ENCODE measurements at places on chromosomes 4 and X.

DNA sequence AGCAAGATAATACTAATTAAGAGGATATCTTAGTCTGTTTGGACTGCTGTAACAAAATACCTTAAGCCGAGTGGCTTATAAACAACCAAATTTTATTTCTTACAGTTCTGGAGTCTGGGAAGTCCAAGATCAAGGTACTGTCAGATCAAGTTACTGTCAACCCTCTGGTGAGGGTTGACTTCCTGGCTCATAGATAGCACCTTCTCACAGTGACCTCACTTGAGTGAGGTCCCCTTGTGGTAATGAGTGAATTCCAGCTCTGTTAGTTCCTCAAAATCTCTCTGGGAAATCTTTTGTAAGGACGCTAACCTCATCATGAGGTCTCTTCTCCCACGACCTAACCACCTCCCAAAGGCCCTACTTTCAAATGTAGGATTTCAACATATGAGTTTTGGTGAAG, 36.9 kb upstream of the ADGRA3 start:
- no peak for DNase-seq

- no peak for DNase-seq
Measured at GRCh38 chr4:112865443-112865842, 184.0 kb upstream of the ANK2 start.

GRCh38 chr4:143397335-143397734, 60.7 kb downstream of the GAB1 start:
- DNase-seq = no peak

GRCh38 chr4:105145903-105146275, 787 bp upstream of the TET2 start:
- DNase-seq = peak; percentile 59

- DNase-seq = no peak
Measured at GRCh38 chrX:74520291-74520690, 94.1 kb downstream of the RLIM start.

- no peak for DNase-seq
Measured at GRCh38 chrX:110143454-110144210, 140.7 kb downstream of the TMEM164 start.

- DNase-seq = peak; percentile 82
Measured at GRCh38 chrX:40176351-40177116, 78.8 kb upstream of the BCOR start.

DNA sequence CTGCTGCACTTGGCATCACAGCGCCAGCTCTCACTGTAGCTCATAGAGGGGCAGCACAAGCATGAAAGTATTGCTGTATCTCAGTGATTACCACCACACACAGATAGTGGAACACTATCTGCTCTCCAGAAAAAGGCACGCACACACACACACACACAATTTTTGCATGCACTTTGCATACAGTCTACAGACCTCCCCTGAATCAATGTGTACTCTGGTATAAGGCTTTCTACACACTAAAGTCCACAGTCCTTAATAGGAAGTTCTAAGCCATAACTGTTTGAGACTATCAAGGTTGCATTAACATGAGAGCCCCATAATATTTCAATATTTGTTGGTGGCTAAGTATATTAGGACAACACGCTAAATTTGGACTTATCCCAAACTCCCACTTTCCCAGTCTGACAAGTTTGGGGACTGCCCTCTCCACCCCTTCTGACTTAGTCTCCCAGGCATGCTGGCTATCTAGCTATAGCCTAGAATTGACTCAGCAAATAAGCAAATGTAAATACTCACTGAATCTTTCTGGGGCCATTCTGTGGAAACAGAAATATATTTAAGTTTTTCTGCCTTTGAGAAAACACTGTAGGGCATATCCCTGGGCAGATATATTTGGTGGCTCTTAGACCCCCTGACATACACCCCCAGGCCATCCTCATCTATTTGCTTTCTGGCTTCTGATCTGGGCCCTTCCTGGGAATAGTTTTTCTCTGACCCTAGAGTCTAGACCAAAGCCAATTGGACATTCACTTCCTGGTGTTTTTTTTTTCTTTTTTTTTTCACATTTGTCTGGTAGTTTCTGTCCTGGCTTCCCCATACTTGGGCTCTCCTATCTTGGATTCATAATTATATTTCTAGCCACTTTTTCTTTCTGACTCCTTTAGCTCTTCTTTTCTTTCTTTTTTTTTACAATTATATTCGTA, 36.4 kb upstream of the CT47C1 start:
- DNase-seq = no peak

GRCh38 chr4:76179398-76180318, 31.5 kb upstream of the NUP54 start:
- peak; percentile 87 for DNase-seq

DNA sequence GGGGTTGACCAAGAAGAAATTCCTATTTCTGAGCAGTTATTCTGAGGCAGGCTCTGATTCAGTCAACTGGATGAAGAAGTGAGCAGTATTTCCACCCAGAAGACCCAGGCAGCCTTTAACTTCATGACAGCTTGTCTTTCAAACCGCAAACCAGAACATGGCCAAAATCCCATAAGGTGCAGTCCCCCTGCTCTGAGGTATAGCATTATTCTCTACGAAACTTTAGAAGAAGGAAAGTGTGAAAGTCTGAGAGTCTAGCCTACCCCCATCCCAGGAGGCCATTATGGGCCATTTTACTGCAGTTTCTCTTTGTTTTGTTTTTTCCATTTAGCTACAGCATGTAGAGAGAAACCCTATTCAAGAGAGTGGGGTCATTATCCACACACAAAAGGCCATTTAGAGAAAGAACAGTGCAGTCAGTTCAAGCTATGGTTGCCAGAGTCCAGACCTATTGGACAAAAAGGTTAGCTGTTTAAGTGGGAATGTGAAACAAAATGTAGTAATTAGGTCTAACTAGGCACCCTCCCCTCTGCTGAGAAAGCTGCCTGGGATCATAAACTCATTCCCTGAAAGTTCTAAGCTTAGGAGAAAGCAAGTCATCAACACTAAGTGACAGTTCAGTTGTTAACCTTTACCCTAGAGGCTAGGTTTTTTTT, 52.1 kb upstream of the RASGEF1B start:
- no peak for DNase-seq

DNA sequence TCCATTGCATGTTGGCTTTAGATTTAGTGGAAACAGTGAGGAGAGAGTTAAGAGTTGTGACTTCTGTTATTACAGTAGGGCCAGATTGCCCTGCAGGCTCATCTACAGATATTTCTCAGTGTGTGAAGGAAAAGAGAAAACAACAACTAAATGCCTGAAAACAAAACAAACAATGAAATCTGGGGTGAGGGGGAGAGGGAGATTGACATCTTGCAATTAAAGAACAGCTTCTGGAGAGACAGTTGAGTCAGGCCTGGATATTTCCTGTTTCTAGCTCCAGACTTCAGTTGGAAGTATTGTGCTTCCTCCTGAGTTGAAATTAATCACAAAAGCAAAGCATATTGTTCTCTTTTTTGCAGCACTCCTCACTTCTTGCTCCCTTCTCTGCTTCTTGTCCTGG, 108.3 kb upstream of the SCML1 start:
- no peak for DNase-seq

GRCh38 chr4:109691411-109691920, 11.8 kb downstream of the CASP6 start:
- DNase-seq = no peak

DNA sequence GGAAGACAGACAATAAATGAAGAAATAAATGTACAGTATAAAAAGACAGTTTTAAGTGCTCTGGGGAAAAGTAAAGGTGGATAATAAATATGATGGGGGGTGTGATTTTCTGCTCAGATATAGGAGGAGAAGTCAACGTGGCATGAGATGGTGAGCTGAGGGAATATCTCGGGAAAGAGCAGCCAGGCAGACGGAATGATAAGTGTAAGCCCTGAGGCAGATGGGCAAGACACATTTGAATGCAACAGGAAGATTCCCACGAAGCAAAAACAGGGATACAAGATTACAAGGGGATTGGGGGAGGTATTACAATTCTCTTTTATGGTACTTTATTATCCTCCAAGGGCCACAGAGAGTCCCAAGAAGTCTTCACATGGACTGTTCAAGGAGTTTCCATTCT, 11.1 kb downstream of the ANXA3 start:
- DNase-seq = no peak

GRCh38 chr4:168264903-168265302, 53.6 kb downstream of the DDX60 start:
- DNase-seq = no peak

DNA sequence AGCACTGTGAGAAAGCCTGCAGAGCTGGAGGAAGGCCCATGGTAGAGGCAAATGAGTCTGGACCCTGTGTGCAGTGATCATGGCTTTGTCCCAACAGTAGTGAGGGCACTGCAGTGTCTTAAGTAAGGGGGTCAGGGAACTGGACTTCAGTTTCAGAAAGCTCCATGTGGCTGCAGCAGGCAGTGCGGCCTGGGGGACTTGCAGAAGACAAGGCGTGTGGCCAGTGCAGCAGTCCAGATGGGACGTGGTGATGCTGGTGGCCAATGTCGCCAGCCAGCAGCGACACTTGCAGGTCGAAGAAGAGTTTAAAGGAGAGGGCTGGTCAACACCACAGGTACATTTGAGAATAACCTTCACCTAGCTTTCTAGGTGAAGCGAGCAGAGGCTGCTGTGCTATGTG, 113.4 kb downstream of the ZNF827 start:
- DNase-seq = no peak

DNA sequence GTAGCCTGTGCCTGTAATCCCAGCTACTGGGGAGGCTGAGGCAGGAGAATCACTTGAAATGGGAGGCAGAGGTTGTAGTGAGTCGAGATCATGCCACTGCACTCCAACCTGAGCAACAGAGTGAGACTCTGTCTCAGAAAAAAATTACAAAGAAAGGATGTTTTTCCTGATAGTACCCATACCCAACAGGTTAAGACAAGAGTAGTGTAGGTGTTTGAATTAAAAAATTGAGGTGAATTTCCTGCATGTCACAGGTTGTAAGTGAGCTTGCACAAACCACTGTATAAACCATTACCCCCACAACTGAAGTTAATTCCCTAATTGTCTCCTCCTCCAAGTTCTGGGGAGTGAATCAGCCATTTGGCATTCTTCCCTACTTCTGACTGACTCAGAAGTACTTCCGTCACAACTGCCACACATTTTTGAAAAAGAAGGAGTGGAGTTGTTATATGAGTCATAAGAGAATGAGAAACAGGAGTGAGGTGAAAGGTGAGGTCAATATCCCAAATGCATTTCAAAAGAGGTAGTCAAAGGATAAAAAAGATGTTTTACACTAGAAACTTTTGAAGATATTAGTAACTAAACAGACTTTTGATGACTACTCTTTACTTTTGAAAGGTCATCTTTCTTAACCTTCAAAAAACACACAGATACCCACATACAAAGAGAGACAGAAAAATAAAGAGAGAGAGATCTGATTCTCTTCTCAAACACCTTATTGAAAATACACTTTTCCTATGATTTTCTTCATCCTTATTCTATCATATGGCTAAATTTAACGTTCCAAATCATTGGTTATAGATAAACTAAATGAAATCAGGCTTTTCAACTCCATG, 134.5 kb downstream of the BTC start:
- DNase-seq = no peak

GRCh38 chrX:63525491-63525890, 174.4 kb upstream of the SPIN4 start:
- no peak for DNase-seq

- DNase-seq = no peak
Measured at GRCh38 chr4:10577508-10578426, 106.8 kb downstream of the CLNK start.

DNA sequence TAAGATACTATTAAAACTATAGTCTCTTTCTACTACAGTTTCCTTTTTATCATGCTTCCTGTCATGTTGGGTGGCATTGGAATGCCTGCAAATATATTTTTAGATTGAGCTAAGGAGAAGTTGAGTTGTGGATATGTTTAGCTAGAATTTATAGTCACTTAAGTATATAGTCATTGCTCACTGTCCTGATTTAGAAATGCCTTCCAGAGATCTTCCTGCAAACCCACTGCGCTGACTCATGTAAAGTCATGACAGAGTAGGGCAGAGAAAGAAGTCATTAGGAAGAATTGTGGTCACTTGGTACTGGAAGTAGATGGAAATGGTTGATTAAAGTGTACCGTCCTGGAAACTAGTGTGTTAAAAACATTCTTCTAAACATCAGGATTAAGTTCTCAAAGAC, 490.3 kb upstream of the PABPC4L start:
- no peak for DNase-seq

GRCh38 chr4:6278801-6279197, 9.1 kb downstream of the WFS1 start:
- DNase-seq = peak; percentile 73

DNA sequence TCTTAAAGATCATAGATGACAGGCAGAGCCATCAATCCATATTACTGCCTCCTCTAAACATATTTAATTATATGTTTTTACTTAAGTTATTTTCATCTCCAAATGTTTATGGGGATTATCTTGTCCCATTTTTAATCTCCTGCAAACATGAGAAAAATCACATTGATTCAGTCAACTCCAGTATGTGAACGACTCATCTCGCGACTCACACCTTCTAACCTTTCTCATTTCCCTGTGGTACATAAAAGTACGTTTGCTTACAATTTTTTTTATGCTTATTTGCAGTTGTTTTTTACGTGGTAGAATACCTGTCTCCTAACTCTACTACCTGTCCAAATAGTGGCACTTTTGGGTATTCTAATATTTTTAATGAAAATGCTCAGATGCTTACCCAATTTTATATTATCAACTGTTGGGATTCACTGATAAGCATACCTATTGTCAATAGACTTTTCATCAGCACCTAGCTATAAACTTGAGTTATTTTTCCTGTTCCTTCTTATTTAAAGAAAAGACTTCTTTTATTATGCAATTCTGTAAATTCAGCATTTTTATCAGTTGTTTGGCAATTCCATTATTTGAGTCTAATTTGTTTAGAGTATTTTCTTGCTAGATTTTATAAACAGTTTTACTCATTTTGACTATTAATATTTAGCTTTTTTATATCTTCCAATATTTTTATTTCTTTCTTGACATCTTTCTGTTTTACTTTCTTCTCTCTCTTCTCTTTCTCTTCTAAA, 276.6 kb downstream of the ANK2 start:
- DNase-seq = no peak

GRCh38 chr4:140982613-140983340, 150.5 kb downstream of the RNF150 start:
- no peak for DNase-seq

DNA sequence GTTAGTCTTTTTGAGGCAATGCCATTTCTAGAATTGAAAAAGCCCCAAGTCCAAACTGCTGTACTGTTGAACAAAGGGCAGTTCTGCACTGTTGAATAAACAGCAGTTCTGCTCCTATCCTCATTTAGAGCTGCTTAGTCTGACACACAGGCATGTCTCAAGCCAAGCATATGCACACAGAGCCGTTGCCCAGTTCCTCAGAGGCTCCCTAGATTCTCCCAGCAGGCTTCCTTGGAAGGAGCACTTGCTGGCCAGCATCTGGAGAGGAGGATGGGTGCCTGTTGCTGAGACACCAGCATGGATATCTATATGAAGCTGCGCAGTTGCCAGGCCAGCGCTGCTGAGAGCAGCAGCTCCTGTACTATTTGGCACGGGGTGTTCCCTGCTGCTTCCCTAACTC, 138.3 kb upstream of the USP38 start:
- DNase-seq = no peak

DNA sequence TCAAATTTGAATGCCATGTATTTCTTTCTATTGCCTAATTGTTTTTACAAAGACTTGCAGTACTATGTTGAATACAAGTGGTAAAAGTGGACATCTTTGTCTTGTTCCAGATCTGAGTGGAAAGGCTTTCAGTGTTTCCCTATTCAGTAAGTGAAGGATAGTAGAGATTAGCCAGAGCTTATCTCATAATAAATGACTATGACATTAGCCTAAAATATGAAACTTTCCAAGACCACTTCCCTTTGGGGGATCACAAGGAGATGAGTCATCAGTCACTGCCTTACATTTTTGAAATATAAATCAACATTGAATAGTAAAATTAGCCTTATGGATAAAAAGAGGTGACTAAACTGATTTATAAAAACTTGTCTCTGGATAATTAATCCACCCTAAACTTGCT, 554.1 kb upstream of the MAGEB2 start:
- no peak for DNase-seq
